ENCODE measurements at places on chromosomes 5 and 9.

- DNase-seq, result no peak
These were observed 76.2 kb downstream of the ARHGAP26 start for GRCh38 chr5:142846406-142846805.

DNA sequence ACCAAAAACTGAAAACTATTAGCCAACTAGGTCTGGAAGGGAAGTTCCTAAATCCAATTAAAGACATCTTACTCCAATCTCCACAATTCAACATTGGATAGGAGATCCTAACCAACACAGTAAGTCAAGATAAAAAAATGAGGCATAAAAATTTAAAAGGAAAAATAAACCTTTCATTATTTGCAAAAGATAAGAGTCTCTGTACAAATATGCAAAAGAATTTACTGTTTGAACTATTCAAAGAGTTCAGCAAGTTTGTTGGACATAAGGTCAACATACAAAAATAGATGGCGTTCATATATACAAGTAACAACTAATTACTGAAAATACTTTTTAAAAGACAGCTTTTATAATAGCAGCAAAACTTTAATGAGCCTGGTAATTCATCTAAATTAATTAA, 3.1 kb upstream of the FREM1 start:
- no peak for DNase-seq

DNA sequence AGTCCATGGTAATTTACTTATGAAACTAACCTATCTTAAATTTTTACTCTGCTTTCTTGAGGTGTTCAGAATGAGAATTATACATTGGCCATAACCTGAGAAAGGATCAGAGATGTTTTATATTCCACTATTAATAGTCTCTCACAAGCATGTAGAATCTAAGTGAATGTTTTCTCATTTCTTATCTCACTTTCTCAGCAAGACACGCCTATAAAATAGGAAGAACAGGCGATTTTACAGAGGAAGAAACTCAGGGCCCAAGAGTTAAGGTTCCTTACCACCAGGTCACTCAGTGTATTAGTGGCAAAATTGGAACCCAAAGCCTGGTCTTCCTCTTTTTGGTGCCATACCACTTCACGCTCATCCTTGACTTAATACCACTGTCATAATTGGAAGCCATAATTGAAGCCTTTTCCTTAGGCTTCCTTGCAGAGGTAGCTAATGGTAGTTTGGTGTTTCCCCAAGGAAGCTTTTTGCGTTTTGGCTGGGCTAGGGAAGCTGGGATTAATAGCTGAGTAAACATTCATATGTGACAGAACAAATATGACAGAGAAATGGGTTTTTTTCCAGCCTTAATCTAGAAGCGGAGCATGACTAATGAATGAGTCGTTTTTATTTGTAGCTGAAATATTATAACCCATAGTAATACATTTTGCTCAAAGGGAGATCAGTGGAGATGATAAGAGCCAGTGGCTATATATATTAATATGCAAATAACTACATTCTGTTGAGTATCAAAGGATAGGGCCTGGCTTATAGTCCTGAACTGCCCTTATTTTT, 16.9 kb downstream of the HMGXB3 start:
- no peak for DNase-seq

GRCh38 chr9:84861455-84861854, 191.9 kb downstream of the NTRK2 start:
- DNase-seq, result no peak

DNA sequence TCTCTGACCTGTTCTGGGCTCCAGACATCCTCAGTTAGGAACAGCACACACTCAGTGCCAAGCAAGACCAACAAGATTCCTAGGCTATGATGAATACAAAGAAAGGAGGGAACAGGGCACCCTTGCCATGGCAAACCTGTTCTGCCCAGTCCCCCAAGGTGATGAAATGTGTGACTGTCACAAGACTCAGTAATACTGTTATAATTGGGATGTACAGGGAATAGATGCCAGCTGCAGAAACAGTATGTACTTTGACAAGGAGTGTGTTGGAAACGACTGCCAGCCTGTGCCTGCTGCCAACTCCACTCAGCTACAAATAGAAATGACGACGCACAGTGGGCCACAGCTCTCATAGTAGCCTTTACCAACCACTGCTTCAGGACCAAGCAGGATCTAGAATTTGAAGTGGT, 453.0 kb downstream of the EFNA5 start:
- no peak for DNase-seq

DNA sequence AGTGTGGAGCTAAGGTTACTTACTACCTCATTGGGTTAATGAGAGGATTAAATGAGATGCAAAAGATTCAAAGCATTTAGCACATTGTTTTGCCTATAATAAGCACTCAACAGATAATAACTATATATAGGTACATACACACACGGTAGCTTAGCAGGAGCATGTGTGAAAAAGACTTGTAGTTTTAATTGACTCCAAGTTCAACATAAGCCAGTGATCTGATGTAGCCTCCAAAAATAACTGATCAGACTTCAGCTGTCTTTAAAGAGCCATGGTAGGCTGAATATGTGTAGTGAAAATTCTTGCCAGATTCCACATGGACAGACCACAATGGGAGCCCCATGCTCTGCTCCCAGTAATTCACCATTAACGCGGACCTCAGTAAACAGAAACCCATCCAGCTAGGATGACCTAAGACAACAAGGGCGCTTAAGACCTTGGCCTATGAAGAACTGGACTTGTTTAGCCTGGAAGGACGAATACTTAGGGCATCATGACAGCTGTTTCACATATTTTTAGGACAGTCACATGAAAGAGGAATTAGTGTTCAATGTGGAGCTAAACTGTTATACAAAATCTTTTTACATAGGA, 115.1 kb upstream of the ZNF366 start:
- no peak for DNase-seq

Data from GM10248 (cell line).